ENCODE measurements at places on chromosomes 12 and 14.

DNA sequence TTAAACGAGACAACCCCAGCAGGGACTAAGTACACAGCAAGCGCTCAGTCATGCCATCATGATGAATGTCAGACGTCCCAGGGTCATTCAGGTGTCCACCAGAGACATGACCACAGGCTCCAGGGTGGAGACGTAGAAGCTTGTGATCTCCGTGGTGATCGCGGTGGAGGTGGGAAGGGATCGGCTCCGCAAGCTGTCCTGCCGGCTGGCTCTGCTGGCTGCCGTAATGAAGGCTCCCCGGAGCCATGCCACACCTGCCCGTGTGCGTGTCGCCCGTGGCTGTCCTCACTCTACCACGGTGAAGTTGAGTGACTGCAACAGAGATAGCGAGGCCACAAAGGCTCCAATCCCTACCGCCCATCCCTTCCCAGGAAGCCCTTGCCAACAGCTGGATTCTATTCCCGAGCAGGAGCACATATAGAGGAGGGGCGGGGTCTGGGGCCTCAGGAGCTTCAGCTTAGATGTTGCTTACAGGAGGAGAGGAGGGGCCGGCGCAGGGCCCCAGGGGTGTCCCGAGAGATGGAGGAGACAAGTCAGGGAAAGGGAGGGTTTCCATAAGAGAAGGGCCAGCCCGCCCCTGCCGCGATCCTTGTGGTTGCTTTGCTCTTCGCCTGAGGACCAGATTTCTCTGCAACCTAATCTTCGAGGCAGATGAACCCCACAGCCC, 332.6 kb upstream of the SFSWAP start:
- DNase-seq: no peak

- DNase-seq: no peak
These were observed at the start of gene LTBR for GRCh38 chr12:6383572-6384498. TSS of gene LTBR (plus strand) at chr12:6384162. CDS start at chr12:6384359, 197 bp downstream.

DNA sequence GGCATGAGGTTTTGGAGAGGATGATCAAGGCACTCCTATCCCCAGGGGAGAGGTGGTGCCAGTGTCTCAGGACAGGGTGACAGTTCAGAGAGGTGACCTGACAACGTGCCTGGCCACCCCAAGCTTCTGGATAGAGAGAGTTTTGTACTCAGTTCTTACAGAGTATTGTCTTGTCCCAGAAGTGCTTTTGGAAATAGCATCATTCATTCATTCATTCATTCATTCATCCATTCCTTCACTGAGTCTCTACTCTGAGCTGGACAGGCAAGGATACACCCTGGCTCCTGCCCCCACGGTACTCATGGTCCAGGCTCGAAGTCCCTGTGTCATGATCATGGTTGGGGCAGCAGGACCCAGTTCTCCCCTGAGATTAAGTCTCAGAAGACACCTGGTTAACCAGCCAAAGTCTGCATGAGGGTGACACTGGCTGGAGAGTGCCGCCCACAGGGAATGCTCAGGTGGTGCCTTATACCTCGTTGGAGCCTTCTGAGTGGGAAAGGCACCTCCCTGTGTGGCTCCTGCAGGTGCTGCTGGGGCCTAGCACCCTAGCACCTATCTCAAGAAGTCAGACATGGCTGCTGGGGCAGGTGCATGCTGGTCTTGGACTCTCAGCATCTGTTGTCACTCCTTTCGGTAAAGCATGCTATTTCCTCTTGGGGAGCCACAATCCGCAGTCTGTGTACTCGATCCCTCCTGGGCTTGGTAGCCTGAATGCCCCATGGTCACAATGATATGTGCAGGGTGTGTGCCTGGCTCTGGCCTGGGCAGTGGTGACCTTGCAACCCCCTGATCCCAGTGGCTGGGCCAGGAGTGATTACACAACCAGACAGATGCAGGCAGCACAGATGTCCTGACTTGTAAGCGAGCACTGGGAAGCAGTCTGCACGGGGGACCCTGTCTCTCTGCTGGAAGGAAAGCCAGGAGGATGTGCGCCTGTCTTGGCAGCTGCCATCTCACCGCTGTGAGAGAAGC, 57.8 kb downstream of the C14orf132 start:
- no peak for DNase-seq

DNA sequence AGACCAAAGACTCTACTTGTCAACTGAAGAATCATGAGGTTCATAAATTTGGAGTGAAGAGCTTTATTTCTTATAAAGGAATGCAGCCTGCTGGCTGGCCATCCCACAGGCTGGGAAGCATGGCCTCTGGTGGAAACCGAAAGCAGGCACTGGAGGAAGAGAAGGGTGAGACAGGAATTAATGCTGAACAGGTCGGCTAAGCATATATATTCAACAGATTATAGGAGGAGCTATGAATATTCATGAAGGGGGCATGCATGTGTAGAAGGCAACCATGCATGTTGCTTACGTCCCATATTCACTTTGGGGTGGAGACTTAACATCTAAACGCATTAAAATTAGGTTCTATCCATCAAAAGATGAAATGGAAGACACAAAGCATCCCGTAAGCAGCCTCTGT, 20.6 kb upstream of the RGS6 start:
- no peak for DNase-seq

All from NCI-H524 (cell line).